ENCODE measurements at places on chromosomes 3 and 15.

GRCh38 chr3:136624371-136624770, 127.8 kb downstream of the STAG1 start:
- no peak for DNase-seq

DNA sequence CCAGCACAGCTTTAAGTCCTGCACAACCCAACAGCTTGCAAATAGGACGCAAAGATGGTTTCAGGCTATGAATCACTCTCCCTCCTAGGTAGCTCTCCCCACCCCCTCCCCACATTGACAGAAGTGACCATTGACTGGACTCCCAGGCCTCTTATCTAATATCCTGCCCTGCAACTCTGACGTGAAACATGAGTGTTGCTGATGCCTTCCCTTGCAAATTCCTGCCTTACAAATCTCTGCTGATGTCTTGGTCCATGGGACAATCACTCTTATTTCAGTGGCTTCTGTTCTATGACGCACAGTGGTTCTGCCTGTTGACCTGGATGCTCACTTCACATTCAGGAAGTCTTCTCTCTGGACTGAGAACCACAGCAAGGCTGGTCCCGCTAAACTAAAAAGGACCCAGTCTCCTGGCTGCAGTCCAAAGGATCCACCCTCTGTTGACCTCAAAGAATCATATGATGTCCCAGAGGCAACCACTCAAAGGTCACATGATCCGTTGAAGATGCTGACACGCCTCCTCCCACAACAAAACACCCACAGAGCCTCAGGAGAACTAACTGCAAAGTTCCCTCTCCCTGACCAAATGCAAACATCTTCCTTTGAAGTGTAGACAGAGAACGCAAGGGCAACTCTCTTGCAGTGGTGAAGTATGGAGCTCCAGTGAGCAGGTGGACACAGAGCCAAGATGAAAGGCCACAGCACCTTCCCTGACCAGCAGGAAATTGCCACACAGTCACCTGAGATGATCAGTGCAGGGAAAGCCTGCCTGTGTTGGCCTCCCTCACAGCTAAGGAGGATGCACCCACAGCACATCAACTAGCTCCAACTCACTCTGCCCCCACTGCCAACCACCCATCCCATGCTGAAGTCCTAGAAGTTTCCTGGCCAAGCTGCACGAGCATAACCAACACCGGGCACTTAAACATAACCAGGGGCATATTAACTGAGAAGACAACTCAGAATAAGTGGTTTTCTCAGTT, 112.3 kb downstream of the ADAMTS17 start:
- no peak for DNase-seq

- DNase-seq = peak; percentile 95
Observed at GRCh38 chr3:55191911-55192775, 264.3 kb upstream of the LRTM1 start.

DNA sequence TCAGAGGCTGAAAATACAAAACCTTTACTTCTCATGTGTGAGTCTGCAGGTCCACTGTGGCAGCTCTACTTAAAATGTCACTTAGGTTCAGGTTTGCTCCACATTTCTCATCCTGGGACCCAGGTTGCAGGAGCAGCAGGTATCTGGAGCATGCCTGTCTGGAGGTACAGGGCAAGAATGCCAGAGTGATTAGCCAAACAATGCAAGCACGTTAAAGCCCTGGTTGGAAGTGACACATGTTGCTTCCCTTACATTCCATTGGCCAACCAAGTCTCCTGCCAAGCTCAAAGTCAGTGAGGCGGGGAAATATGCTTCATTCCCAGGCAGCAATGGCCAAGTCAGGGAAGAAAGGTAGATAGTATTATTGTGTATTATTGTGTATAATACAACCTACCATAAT, 76.8 kb upstream of the ARL6 start:
- no peak for DNase-seq

- no peak for DNase-seq
Observed at GRCh38 chr3:71530903-71531530, 52.5 kb downstream of the FOXP1 start.

GRCh38 chr3:175073219-175073905, 214.2 kb downstream of the NAALADL2 start:
- DNase-seq = no peak

GRCh38 chr15:51097553-51098330, 3.0 kb upstream of the TNFAIP8L3 start:
- DNase-seq = no peak

DNA sequence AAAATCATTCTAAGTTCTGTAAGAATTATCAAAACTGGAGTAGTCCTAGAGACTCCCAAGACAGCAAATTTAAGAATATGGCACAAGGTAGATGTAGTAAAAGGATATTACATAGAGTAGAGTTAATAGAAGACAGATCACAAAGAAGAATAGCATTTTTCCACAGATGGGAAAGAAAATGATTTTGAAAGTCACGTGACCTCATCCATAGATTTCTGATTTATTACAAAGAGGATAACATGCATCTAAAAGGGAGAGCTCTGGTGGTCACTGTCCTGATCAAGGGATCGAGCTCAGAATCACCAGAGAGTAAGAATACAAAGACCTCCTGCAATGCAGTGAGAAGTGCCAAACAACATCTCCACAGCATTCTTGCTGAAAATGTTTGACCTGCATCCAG, 354.4 kb downstream of the TBL1XR1 start:
- DNase-seq = no peak

DNA sequence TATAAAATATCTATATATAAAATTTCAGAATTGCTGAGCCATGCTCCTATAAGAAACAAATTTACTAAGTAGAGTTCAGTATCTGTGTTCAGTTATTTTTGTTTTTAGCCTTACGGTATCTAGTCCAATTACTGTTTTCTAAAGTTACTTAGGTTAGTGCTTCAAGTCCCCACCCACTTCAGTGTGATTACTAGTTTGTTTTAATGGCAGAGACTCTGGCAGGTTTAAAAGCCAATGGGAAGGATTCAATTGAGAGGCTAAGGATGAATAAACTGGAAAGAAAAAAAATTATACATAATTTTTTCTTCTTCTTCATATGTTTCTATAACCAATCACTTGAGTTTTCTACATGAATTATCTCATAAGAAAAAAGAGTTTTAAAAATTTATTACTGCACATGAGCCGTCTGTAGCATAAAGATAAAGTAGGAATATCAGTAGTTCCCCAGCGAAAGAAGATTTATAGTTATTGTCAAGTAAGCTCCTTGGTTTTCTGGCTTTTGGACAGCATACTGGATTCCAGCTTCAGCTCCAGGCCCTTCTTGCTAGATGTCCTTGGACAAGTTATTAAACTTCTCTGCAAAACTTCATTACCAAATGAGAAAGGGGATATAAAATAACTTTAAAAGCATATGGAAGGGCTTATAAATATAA, 46.8 kb downstream of the AAGAB start:
- DNase-seq = no peak

DNA sequence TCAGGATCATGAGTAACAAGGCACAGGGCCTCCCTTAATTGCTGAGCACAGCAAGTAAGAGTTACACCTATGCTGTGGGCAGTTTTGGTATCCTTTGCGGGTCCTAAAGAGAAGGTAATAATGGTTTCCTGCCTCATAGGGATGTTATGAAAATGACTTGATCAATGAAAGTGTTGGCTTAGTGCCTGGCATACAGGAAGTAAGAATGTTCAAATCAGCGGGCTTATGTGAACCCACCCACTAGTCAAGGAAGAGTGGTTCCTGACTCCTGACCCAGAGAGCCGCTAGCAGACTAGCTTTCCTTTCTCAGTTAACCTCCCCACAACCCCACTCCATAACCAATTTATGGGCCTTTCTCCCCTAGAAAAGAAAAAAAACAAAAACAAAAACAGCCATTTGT, 5.2 kb upstream of the ADAMTS9 start:
- DNase-seq = no peak

- no peak for DNase-seq
Observed at GRCh38 chr3:82081351-82081750, 319.9 kb upstream of the GBE1 start.

DNA sequence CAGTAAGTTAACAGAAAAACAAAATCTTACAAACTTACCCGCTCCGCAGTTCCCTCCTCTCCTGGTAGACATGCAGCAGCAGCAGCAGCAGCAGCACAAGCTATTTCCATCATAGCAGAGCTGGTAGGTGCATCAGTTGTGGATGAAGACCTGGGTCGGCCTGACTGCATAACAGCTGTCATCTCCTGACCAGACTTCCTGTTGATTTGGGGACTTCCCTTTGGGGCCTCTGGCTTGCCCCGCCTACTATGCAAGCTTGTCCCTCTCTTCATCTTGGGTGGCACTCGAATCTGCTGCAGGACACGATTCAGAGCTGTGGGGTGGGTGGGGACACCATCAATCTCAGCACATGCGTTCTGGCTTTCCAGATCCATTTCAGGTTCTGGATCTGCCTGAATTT, 65.7 kb downstream of the TMCC1 start:
- no peak for DNase-seq

- DNase-seq = no peak
Observed at GRCh38 chr3:124277144-124277890, 285.4 kb upstream of the ROPN1 start.
